ENCODE measurements at places on chromosomes 4 and X.

GRCh38 chr4:147461161-147461560, 19.7 kb upstream of the EDNRA start:
- peak; percentile 38 for DNase-seq

DNA sequence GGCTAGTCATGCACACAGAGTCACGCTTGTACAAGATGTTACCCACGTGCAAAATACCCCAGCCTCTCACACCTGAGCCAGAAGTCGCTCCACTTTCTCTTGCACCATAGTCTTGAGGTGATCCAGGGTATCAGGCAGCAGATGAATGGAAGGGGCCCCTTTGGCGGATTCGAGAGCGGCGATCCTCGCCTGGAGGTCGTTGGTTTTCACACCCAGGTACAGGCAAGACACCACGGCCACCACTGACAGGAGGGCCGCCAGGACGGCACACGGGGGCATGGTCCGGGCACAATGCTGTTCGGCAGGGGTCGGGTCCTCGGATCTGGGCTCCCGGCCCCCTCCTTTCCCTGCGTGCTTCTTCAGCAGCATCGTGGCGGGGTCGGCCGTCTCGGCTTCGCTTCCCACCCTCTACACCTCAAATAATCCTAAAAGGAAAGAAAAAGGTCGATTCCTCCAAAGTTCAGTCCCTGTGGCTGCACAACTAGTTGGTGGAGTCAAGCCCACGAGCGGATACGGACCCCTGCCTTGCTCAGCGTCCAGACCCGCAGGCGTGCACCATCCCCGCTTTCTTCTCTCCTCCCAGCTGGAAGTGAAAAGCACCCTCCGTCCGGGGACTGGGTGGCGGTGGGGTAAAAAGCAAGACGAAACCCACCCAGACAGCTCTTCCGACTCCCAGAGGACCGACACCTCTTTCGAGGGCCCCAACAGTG, 652 bp downstream of the COL25A1 start:
- DNase-seq: no peak

- DNase-seq: no peak
Observed at GRCh38 chr4:42452823-42453222, 55.5 kb downstream of the SHISA3 start.

DNA sequence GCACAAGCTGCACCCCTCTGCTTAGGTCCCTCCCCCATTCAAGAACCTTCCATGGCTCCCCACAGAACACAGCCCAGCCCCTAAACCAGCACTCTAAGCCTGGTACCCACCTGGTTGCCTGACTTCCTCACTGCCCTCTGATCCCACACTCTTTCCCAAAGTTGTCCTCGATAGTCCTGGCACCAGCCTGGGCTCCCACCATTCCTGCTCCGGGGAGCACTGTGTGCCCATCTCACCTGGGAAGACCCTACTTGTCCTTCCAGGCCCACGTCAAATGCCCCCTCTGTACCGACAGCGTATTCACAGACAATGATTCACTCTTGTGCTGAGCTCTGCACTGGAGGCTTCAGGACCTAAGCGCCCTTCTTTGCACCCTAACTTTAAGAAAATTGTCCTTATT, 40.1 kb downstream of the ABLIM2 start:
- DNase-seq: no peak

DNA sequence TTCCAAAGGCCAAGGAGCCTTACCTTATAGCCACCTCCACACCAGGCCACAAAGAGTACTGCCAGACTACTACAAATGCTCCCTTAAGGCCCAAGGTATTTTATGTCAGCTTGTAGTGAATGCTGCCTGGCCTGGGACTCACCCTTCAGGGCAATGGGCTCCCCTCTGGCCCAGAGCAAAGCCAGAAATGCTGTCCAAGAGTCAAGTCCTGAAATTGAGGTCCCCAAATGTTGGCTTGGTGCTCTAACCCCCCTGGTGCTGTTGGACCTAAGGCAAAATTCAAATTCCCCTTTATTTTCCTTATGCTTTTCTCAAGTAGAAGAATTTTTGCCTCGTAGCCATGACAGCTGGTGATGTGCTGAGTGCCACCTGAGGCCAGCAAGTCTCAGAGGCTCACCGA, 1354.3 kb upstream of the DIAPH2 start:
- DNase-seq: no peak

- DNase-seq: no peak
Observed at GRCh38 chrX:47877327-47877726, 40.6 kb downstream of the ZNF81 start.

DNA sequence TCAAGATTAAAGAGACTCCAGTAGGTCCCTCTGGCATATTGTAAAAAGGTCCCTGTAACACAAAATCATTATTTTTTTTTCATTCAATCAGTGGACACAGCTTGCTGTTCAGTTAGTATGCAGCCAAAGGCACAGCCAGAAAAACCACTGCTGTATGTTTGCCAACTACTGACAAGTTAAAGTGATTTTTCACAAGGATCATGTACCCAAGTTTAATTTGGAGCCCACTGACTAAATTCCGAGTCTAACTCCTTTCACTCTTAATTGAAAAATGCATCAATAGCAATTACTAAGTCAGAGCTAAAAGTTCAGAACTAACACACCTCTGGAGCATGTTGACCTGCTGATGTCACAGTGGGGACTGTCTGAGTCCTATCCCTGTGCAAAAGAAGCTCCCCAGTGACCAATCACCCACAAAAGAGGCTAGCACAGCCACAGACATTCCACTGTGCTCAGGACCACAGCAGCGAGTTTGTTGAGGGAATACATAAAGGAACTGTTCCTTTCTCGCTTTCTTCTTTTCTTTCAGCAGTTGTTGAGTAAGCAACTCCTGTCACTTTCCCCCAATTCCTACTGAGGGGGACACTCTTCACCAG, 60.4 kb downstream of the STX18 start:
- no peak for DNase-seq

- DNase-seq: peak; percentile 38
Observed at GRCh38 chr4:24330172-24330571, 254.2 kb downstream of the DHX15 start.

All from fibroblast of mammary gland (primary cell).